ENCODE measurements at places on chromosomes 5 and 9.

DNA sequence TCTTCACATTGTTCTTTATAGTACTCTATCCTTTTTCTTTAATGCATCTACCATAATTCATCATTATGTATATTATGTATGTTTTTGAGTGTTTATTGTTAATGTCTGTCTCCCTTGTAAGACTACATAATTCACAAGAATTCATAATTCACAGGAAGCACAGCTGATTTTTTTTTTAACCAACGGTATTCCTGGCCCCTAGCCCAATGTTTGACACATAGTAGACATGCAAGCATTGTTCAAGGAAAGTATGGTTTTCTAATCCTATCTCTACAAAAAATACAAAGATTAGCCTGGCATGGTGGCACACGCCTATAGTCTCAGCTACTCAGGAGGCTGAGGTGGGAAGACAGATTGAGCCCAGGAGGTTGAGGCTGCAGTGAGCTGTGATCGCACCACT lies 160.6 kb downstream of the PPP2R2B start:
- no peaks in the 10 kb centered on the region for H3K4me1 ChIP-seq
- no peak for DNase-seq
- H3K4me3 ChIP-seq: no peak overlapping the region

- H3K4me3 ChIP-seq: no peak overlapping the region
- H3K27ac ChIP-seq: no peak overlapping the region
- no peaks in the 10 kb centered on the region for H3K36me3 ChIP-seq
- no peak for DNase-seq
- H3K27me3 ChIP-seq: no peaks in the 10 kb centered on the region
Measured at GRCh38 chr9:130770679-130771442, 64.2 kb upstream of the ABL1 start.

- H3K4me3 ChIP-seq: peak overlapping the region; percentile 91
- no peak for DNase-seq
- peak overlapping the region; percentile 95 for H3K27ac ChIP-seq
Measured at GRCh38 chr9:93132287-93132927, 1.6 kb downstream of the NINJ1 start.

DNA sequence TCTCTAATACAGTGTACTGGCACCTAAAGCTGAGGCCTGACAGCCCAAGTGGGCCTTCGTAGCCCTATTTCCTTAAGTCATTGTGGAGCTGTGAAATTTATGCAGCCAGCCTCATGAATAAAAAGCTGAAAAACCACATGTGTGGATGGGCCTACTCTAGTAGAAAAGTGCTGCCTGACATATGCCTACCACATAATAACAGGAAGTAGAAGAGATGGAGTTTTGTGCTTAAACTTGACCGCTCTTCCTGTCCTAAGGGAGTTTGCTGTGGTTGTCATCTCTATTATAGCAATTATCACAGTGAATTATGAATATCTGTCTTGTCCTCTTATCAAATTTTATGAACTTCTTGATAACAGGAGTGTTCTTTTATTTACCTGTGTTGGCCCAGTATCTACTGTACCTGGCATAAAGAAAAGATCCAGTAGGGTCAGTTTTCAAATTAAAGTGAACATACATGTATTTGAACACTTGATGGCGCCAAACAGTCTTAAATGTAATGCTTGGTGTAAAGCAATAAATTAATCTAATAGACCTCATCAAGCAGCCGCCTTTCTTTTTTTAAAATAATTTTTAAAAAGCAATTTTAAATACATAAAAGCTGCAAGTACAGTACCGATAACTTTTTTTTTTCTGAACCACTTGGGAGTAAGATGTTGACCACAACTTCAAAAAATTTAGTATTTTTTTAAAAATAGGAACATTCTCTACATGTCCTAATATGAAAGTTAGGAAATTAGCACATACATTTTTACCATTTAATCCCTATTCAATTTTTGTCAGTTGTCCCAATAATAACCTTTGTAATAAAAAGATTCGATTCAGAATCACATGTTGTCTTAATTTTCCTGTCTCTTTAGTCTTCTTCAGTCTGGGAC lies 51.0 kb downstream of the FKTN start:
- H3K36me3 ChIP-seq: no peaks in the 10 kb centered on the region
- no peaks in the 10 kb centered on the region for H3K4me1 ChIP-seq
- no peak overlapping the region for H3K4me3 ChIP-seq
- H3K27ac ChIP-seq: no peak overlapping the region
- H3K27me3 ChIP-seq: no peaks in the 10 kb centered on the region

DNA sequence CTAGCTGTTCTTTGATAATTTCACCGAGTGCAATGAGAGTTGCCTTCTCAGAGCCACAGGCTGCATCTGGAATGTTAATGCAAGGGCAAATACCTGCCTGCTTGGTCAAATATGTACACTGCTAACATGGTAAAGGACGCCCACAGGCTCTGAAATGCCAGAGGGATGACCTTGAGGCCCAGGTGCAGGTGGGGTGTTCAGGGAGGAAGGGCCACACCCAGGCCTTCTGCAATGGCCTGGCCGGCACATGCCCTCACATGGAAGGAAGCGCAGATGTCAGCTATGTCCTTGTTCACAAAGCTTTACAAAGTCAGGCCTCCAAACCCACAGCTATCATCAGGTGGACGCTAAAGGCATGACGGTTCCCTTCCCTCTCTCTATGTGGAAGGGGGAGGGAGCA lies 48.6 kb downstream of the HRH2 start:
- no peaks in the 10 kb centered on the region for H3K4me1 ChIP-seq
- no peak overlapping the region for H3K4me3 ChIP-seq
- DNase-seq: no peak
- H3K27me3 ChIP-seq: no peaks in the 10 kb centered on the region
- H3K27ac ChIP-seq: no peak overlapping the region

DNA sequence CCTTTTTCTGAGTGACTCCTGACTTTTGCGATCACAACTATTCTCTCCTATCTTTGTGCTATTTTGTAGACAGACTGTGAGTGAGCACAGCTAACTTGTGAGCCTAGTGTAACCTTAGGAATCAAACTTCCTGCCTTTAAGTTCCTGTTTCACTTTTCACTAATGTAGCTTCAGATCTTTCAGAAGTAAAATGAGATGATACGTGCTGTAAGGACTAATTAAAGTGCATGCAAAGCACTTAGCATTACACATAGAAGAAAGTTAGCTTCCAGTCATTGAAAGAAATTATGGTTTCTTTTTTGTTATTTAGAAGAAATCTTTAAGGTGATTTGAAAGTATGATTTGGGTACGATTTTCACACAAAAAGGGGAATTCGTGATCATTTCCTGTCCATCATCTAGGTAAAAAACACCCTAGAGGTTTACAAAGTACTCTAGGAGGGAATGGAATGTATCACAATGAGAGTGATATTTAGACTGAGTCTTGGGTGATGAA lies 122.7 kb downstream of the ST8SIA4 start:
- no peaks in the 10 kb centered on the region for H3K36me3 ChIP-seq
- DNase-seq: no peak
- no peaks in the 10 kb centered on the region for H3K4me1 ChIP-seq
- no peaks in the 10 kb centered on the region for H3K27me3 ChIP-seq
- H3K4me3 ChIP-seq: no peak overlapping the region

DNA sequence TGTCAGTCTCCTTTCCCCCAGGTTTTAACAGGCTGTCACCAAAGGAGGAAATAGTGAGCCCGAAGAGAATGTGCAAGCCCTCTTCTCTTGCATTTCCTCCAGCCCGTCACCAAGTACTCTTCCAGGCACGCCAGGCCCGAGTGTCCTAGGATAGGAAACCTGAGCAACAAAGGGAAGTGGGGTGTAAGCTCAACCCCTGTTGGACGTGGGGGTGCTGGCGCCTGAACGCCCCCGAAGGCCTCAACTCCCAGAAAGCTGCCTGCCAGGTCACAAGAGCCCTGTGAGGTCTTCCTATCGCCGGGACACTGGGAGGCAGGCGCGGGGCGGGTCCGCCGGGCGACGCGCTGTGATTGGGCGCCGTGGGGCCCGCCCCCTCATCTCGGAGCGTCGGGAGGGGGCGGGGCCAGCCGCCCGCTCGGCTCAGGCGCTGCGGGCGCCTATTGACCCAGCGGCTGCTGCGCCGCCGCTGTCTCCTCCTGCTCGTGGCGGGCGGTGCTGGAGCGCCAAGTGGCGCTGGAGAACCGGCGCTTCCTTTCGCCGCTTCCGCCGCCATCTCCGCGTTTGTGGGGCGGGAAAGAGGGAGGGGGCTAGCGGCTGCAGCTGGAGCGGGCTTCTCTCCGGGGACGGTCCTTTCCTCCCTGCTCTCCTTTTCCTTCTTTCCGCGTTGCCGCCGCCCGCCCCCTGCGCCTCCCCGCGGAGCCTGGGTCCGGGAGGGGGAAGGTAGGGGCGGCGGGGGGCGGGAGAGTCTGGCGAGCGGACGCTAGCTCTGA lies 572 bp upstream of the MAN2A1 start:
- H3K36me3 ChIP-seq: no peaks in the 10 kb centered on the region
- DNase-seq: peak; percentile 86
- H3K27ac ChIP-seq: peak overlapping the region; percentile 98
- no peaks in the 10 kb centered on the region for H3K27me3 ChIP-seq
- peaks cover 23% of the 10 kb centered on the region for H3K4me1 ChIP-seq
- peak overlapping the region; percentile 96 for H3K4me3 ChIP-seq

DNA sequence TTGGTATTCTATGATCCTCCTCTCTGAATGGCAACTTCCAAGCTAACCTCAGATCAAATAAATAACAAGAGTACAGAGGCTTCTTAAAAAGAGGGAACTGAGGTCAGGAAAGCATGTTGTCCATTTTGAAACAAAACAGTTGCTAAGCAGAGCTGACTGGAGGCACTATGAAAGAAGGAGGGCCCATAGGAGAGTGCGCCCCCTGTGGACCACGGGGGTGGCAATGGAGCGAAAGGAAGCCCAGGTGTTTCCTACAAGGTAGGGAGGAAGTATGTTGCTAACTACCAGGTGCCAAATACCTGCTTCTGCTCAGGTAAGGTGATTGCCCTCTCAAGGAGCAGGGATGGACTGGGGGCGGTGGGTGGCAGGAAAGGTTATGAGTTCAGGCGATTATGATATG lies 101.8 kb upstream of the MAST4 start:
- H3K27ac ChIP-seq: no peak overlapping the region
- no peaks in the 10 kb centered on the region for H3K36me3 ChIP-seq
- H3K4me3 ChIP-seq: no peak overlapping the region
- no peaks in the 10 kb centered on the region for H3K4me1 ChIP-seq
- H3K27me3 ChIP-seq: no peaks in the 10 kb centered on the region

- no peaks in the 10 kb centered on the region for H3K36me3 ChIP-seq
- no peak for DNase-seq
- H3K27ac ChIP-seq: no peak overlapping the region
Measured at GRCh38 chr5:110085826-110086225, 396.1 kb downstream of the MAN2A1 start.

DNA sequence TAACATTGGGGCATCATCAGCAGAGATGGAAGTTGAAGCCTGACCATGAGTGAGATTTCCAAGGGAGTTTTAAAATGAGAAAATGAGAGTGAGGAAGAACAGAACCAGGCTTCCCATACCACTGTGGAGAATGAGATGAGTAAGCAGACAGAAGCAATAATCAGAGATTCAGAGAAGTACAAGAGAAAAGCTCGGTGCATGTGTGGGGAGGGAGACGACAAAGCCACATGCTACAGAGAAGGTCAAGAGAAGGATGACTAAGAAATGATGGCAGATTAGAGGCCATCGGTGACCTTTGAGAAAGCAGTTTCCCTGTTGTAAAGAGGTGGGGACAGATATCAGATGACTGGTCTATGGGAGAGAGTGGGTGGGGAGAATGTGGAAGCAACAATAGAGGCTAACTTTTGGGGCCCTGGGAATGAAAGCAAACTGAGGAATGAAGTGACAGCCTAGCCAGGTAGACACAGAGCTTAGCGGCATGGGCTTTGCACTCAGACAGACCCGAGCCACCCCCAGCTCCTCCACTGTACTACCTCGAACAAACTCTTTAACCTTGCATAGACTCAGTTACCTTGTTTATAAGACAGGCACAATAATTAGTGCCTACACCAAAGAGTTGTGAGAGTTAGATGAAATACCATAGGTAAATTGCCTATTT lies 207.7 kb downstream of the PIK3R1 start:
- H3K27ac ChIP-seq: no peak overlapping the region
- H3K4me1 ChIP-seq: peaks cover 10% of the 10 kb centered on the region
- no peak overlapping the region for H3K4me3 ChIP-seq
- no peaks in the 10 kb centered on the region for H3K36me3 ChIP-seq
- no peaks in the 10 kb centered on the region for H3K27me3 ChIP-seq
- DNase-seq: no peak

- no peaks in the 10 kb centered on the region for H3K27me3 ChIP-seq
- peaks cover 10% of the 10 kb centered on the region for H3K36me3 ChIP-seq
- H3K4me1 ChIP-seq: peaks cover 2% of the 10 kb centered on the region
- H3K27ac ChIP-seq: no peak overlapping the region
- no peak for DNase-seq
Measured at GRCh38 chr9:7161469-7161868, 403.7 kb downstream of the KDM4C start.

- H3K36me3 ChIP-seq: no peaks in the 10 kb centered on the region
- DNase-seq: no peak
- H3K4me1 ChIP-seq: no peaks in the 10 kb centered on the region
- H3K27me3 ChIP-seq: no peaks in the 10 kb centered on the region
- no peak overlapping the region for H3K4me3 ChIP-seq
Measured at GRCh38 chr9:82645600-82645999, 417.3 kb downstream of the RASEF start.

GRCh38 chr9:110828264-110828663 lies 159.7 kb downstream of the MUSK start:
- H3K36me3 ChIP-seq: no peaks in the 10 kb centered on the region
- no peak overlapping the region for H3K27ac ChIP-seq
- H3K4me1 ChIP-seq: no peaks in the 10 kb centered on the region
- peak; percentile 24 for DNase-seq
- H3K4me3 ChIP-seq: no peak overlapping the region

DNA sequence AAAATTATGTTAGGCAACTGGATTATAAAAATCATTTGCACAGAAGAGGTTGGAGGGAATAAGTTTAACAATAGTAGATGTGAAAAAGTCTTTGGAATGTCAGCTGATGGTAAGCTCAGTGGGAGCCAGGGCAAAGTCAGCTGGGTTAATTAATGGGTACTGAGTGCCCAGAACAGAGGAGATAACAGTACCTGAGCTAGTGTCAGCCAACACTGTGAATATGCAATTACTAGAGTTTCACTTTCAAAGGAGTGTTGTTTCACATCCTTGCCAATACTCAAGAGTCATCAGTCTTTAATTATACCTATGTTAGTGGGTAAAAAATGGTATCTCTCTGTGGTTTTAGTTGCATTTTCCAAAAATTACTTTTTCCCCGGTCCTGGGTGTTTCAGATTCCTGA lies 135.1 kb downstream of the KIF4B start:
- no peaks in the 10 kb centered on the region for H3K4me1 ChIP-seq
- no peak overlapping the region for H3K4me3 ChIP-seq
- DNase-seq: no peak
- no peaks in the 10 kb centered on the region for H3K36me3 ChIP-seq
